Activated naive CD4-positive, alpha-beta T cell treated with anti-CD3 and anti-CD28 coated beads for 36 hours (primary cell): ENCODE measurements at places on chromosomes 6 and 20. TPM values are rescaled to one million over a fixed set of nuclear protein-coding genes. Genes with fewer than 3 reads are reported as not detected.

DNA sequence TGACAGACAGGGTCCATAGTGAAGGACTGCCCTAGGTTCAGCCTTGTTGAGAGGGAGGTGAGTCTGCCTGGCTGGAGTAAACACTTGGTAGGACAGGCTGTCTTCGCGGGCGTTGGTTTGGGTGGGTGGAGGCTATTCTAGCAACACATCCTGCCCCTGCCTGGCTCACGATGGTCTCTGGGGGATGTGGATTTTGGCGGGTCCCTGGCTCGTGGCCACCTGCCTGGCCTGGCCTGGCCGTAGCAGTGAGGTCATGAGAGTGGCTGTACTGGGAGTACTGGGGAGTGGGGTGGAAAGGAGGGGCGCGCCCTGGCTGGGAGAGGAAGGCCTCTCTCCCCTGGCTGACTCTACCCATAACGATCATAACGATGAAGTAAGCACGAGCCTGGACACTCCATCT lies 30.2 kb upstream of the MRPS18A start:
- no peaks in the 10 kb centered on the region for H3K4me1 ChIP-seq
- H3K27ac ChIP-seq: no peak overlapping the region
- no peaks in the 10 kb centered on the region for H3K36me3 ChIP-seq

DNA sequence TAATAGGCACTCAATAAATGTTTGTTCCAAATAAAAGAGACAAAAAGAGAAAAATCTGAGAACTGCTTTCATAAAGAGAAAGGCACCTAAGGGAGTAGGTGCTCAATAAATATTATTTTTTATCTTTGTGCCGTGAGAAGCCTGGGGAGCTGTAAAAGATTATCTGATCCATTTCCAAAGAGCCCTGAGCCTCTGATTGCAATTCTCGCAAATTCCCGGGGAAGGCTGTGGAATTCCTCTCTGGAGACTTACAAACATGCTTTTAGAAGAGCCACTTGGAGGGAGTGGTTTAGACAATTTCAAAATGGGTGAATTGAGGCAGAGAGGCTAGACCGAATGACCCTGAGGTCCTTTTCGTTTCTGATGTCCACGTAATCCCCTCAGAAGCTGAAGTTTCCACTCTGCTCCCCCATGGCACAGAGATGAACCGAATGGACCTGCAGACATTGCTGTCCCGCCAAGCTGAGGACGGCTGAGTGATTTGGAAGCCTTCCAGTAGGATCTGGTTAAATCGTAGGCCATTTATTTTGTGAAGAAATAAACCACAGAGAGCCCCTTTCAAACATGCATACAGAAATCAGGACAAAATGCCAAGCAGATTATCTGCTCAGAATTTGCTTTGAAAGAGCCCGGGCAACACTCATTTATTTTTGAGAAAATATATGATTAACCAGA lies 77.8 kb downstream of the PKHD1 start:
- no peaks in the 10 kb centered on the region for H3K4me1 ChIP-seq
- H3K27ac ChIP-seq: no peak overlapping the region
- no peak for DNase-seq
- H3K27me3 ChIP-seq: peaks cover 12% of the 10 kb centered on the region

DNA sequence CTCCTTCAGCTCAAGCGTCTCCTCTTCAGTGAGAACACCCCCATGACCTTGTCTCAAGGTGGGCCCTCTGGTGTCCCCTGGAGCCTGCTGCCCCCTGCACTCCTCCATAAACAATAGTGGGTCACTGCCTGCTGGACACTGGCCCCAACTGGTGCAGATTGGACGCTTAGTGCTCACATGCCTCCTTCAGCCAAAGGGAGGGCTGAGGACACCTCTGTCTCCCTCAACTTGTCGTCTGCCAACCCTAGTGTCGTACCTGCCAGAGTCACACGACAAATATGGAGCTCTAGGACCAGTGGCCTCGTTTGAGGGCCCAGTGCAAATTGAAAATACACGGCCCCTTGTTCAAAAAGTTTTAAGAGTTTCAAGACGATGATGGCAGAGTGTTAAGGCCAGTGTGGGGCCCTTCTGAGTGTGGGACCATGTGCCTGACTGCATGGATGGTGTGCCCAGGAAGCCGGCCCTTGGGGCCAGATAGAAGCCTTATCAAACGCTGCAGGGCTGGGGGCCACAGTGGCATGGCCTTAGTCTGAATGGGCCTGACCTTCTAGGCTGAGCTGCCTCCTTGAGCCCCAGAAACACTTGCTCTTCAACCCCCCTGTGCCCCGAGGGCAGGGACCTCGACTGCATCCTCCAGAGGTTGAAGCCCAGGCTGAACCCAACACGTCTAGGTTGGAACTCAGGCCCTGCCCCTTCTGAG lies 20.1 kb downstream of the APCDD1L start:
- no peak for DNase-seq
- no peaks in the 10 kb centered on the region for H3K36me3 ChIP-seq
- H3K4me3 ChIP-seq: no peak overlapping the region
- H3K27me3 ChIP-seq: no peaks in the 10 kb centered on the region
- H3K4me1 ChIP-seq: no peaks in the 10 kb centered on the region

GRCh38 chr6:101114703-101115102 lies 233.6 kb upstream of the ASCC3 start:
- H3K27me3 ChIP-seq: no peaks in the 10 kb centered on the region
- H3K27ac ChIP-seq: no peak overlapping the region
- H3K36me3 ChIP-seq: no peaks in the 10 kb centered on the region
- H3K4me1 ChIP-seq: no peaks in the 10 kb centered on the region
- no peak overlapping the region for H3K4me3 ChIP-seq
- DNase-seq: no peak

GRCh38 chr6:155152211-155153076 lies 111.4 kb upstream of the CLDN20 start:
- H3K27me3 ChIP-seq: no peaks in the 10 kb centered on the region
- H3K27ac ChIP-seq: no peak overlapping the region
- peaks cover 58% of the 10 kb centered on the region for H3K4me1 ChIP-seq
- no peak overlapping the region for H3K4me3 ChIP-seq
- DNase-seq: no peak

- no peaks in the 10 kb centered on the region for H3K27me3 ChIP-seq
- H3K4me3 ChIP-seq: peak overlapping the region; percentile 75
- H3K4me1 ChIP-seq: peaks cover 83% of the 10 kb centered on the region
- H3K36me3 ChIP-seq: peaks cover 25% of the 10 kb centered on the region
Observed at GRCh38 chr20:1388741-1389483, 3.9 kb downstream of the FKBP1A start.

- no peak overlapping the region for H3K4me3 ChIP-seq
- H3K4me1 ChIP-seq: no peaks in the 10 kb centered on the region
- peaks cover 3% of the 10 kb centered on the region for H3K27me3 ChIP-seq
- no peaks in the 10 kb centered on the region for H3K36me3 ChIP-seq
- H3K27ac ChIP-seq: no peak overlapping the region
Observed at GRCh38 chr6:101126501-101126900, 245.4 kb upstream of the ASCC3 start.

DEFB124 gene
- total RNA-seq: not detected

DNA sequence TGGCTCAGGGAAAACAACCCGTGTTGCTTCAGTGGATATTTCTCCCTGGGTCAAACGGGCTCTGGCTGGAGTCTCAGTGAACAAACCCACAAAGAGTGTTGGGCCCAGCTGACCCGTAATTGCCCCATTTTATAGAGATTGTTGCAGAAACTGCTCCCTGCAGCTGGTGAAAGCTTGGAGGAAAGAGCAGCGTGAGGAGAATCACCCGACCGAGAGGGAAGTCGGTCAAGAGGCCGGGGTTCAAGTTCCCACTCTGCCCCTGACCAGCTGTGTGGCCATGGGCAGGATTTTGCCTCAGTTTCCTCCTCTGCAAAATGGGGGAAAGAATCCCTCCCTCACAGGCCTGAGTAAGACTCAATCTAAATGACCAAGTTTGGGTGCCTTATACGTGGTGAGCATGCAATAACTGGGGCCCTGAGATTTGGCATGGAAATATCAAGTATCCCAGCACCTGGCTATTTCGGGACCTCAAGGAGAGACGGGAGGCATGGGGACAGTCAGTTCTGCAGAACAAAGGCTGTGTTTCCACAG lies 1.7 kb upstream of the TGM2 start:
- no peak for DNase-seq
- no peak overlapping the region for H3K27ac ChIP-seq
- H3K4me3 ChIP-seq: no peak overlapping the region
- H3K36me3 ChIP-seq: no peaks in the 10 kb centered on the region
- peaks cover 28% of the 10 kb centered on the region for H3K27me3 ChIP-seq

DNA sequence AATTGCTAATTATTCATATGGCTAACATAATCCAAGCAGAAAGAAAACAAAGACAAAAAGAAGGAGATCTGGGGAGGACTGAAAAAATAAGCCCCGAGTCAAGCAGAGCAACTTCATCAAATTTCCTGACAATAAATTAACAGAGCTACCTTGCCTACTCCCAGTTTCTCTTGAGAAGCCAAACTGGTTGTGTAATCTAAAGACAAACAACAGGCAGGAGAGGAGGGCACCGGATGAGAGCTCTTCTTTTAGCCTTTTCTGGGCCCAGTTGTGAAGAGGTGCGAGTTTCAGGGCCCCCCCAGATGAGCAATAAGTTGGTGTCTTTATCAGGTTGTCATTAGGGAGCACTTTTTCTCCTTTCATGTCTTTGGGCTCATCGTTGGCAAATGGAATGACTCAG lies 197.1 kb upstream of the PCSK2 start:
- no peaks in the 10 kb centered on the region for H3K36me3 ChIP-seq
- no peak overlapping the region for H3K27ac ChIP-seq
- H3K4me3 ChIP-seq: no peak overlapping the region
- DNase-seq: no peak

DNA sequence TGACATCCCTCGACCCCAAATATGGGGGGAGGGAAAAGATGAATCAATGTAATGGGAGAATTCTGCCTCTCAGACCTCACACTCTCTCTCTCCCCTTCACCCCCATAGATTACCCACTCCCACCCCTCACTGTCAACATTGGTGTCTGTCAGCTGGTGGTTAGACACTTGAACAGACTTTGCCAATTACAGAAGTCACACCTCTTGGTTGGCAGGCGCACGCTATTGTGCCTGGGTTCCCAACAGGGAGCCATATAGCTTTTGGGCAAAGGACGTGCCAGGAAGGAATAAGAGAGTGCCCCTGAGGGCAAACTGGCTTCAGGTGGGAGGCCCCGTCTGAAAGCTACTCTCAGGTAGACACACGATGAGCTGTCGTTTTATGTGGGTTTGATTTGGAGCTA lies 54.1 kb upstream of the FYN start:
- H3K27me3 ChIP-seq: no peaks in the 10 kb centered on the region
- H3K4me1 ChIP-seq: peaks cover 32% of the 10 kb centered on the region
- H3K36me3 ChIP-seq: peaks cover 6% of the 10 kb centered on the region
- H3K27ac ChIP-seq: no peak overlapping the region

DNA sequence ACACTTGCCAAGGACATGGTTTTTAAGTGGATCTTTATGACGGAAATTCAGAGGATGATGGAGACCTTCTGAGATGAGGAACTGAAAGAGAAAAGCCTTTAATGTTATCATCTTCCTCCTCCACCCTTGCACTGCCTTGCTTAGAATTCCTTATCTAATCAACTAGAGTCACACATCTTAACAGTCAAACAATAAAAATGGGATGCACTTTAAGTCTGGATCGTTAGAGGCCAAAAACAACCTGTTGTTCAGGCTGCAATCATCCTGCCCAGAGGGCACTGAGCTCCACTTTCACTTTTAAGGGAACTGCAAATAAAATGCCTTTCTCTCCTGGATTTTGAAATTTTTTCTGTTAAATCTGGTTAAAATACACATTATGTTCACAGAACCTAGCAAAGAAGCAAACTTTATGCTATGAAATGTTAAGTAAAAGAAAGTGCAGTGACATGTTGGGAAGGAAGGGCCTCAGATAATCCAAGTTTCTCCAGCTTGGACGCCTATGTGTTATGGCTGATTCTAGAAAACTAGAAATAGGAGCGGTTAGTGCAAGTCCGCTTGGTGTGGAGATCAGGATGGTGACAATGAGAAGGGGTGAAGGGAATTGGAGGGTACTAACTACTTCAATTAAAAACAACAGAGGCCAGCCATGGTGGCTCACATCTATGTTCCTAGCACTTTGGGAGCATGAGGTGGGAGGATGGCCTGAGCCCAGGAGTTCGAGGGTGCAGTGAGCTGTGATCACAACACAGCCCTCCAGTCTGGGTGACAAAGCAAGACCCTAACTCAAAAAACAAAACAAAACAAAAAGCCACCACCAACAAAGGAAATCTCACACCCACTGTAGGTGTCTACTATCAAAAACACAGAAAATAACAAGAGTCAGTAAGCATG lies 66.4 kb upstream of the KIF13A start:
- H3K36me3 ChIP-seq: no peaks in the 10 kb centered on the region
- DNase-seq: no peak
- H3K4me3 ChIP-seq: no peak overlapping the region
- no peaks in the 10 kb centered on the region for H3K4me1 ChIP-seq
- H3K27ac ChIP-seq: no peak overlapping the region

KIF25 gene
- total RNA-seq: not detected
